ENCODE measurements at places on chromosomes 4 and X. TPM values are rescaled to one million over a fixed set of nuclear protein-coding genes. Genes with fewer than 3 reads are reported as not detected.

DNA sequence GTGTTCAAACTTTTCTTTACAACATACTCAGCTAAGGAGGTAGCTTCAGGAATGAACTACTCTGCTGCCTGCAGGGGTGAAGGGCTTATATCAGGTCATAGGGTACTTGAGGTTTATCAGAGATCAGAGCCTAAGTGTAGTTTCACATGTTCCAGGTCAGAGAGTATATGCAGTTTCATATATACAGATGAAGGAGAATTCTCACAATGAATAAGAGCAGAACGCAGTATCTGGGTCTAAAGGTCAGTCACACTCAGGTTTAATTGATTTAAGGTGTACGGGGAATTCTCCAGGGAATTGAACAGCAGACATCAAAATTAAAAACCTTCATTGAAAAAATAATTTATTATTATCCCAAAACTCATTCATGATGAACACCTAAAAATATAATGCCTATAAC, 700.6 kb downstream of the TECRL start:
- no peaks in the 10 kb centered on the region for H3K36me3 ChIP-seq
- H3K4me1 ChIP-seq: no peaks in the 10 kb centered on the region
- no peaks in the 10 kb centered on the region for H3K27me3 ChIP-seq

CACNA1F gene
- total RNA-seq: not detected

- no peak overlapping the region for H3K27ac ChIP-seq
- H3K4me1 ChIP-seq: no peaks in the 10 kb centered on the region
- no peak overlapping the region for H3K4me3 ChIP-seq
- H3K27me3 ChIP-seq: no peaks in the 10 kb centered on the region
Observed at GRCh38 chrX:153869473-153870287, 16.3 kb downstream of the L1CAM start.

GNL3L gene
- 9.7 TPM for total RNA-seq

DNA sequence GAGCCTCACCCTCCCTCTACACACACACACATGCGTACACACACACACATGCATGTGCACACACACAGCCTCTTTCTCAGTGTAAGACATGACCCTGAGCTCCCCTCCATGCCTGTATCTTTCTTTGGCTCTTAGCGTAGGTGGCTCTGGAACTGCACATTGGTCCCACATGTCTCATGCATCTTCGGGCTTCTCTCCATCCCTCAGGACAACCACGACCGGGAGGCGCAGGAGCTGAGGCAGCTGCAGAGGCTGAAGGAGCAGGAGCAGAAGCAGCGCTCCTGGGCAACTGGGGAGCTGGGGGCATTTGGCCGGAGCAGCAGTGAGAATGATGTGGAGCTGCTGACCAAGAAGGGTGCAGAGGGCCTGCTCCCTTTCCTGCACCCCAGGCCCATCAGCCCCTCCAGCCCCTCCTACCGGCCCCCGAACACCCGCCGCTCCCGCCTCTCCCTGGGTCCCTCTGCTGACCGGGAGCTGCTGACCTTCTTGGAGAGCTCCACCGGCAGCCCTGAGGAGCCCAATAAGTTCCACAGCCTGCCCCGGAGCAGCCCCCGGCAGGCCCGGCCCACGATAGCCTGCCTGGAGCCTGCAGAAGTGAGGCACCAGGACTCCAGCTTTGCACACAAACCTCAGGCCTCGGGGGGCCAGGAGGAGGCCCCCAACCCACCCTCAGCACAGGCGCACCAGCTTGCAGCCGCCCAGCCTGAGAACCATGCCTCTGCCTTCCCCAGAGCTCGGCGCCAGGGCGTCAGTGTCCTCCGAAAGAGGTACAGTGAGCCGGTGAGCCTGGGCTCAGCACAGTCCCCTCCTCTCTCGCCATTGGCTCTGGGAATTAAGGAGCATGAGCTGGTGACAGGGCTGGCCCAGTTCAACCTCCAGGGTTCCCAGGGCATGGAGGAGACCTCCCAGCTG, 38.6 kb downstream of the FHDC1 start:
- DNase-seq: no peak

ARMCX2 gene
- 3.6 TPM for total RNA-seq

GPR119 gene
- total RNA-seq: not detected

GRCh38 chr4:14539246-14539645, 463.0 kb upstream of the CPEB2 start:
- no peak overlapping the region for H3K4me3 ChIP-seq
- H3K36me3 ChIP-seq: no peaks in the 10 kb centered on the region
- DNase-seq: no peak
- H3K27me3 ChIP-seq: no peaks in the 10 kb centered on the region
- no peaks in the 10 kb centered on the region for H3K4me1 ChIP-seq

TIMP1 gene
- total RNA-seq: 85.1 TPM

- H3K27me3 ChIP-seq: no peaks in the 10 kb centered on the region
- H3K4me3 ChIP-seq: no peak overlapping the region
- H3K4me1 ChIP-seq: no peaks in the 10 kb centered on the region
- no peak overlapping the region for H3K27ac ChIP-seq
- H3K36me3 ChIP-seq: no peaks in the 10 kb centered on the region
- no peak for DNase-seq
Observed at GRCh38 chr4:155495572-155496293, 119.0 kb upstream of the MAP9 start.

- no peaks in the 10 kb centered on the region for H3K4me1 ChIP-seq
- H3K27me3 ChIP-seq: no peaks in the 10 kb centered on the region
- DNase-seq: no peak
- H3K36me3 ChIP-seq: no peaks in the 10 kb centered on the region
- H3K27ac ChIP-seq: no peak overlapping the region
Observed at GRCh38 chrX:142251202-142251601, 46.1 kb upstream of the MAGEC2 start.

PRRG3 gene
- total RNA-seq: 0.07 TPM

- H3K27me3 ChIP-seq: no peaks in the 10 kb centered on the region
- no peak for DNase-seq
- H3K27ac ChIP-seq: no peak overlapping the region
- H3K36me3 ChIP-seq: no peaks in the 10 kb centered on the region
- H3K4me1 ChIP-seq: no peaks in the 10 kb centered on the region
Observed at GRCh38 chr4:47519239-47519883, 34.3 kb downstream of the ATP10D start.

GRID2 gene
- total RNA-seq: not detected

DGKK gene
- total RNA-seq: not detected

CABS1 gene
- total RNA-seq: not detected

AWAT2 gene
- total RNA-seq: not detected

- no peaks in the 10 kb centered on the region for H3K27me3 ChIP-seq
- H3K36me3 ChIP-seq: no peaks in the 10 kb centered on the region
Observed at GRCh38 chr4:98661371-98662054, 3.1 kb upstream of the TSPAN5 start.

- peak overlapping the region; percentile 100 for H3K27ac ChIP-seq
- no peaks in the 10 kb centered on the region for H3K4me1 ChIP-seq
- peak; percentile 87 for DNase-seq
- no peaks in the 10 kb centered on the region for H3K27me3 ChIP-seq
Observed at GRCh38 chr4:1711571-1712215, 426 bp downstream of the SLBP start.

CLGN gene
- 8.5 TPM for total RNA-seq

- no peaks in the 10 kb centered on the region for H3K36me3 ChIP-seq
- H3K4me3 ChIP-seq: no peak overlapping the region
- H3K4me1 ChIP-seq: no peaks in the 10 kb centered on the region
- DNase-seq: peak; percentile 70
- H3K27ac ChIP-seq: no peak overlapping the region
Observed at GRCh38 chr4:1130316-1131186, 17.2 kb upstream of the RNF212 start.

CTAG2 gene
- not detected for total RNA-seq

KDR gene
- 13.3 TPM for total RNA-seq

DNA sequence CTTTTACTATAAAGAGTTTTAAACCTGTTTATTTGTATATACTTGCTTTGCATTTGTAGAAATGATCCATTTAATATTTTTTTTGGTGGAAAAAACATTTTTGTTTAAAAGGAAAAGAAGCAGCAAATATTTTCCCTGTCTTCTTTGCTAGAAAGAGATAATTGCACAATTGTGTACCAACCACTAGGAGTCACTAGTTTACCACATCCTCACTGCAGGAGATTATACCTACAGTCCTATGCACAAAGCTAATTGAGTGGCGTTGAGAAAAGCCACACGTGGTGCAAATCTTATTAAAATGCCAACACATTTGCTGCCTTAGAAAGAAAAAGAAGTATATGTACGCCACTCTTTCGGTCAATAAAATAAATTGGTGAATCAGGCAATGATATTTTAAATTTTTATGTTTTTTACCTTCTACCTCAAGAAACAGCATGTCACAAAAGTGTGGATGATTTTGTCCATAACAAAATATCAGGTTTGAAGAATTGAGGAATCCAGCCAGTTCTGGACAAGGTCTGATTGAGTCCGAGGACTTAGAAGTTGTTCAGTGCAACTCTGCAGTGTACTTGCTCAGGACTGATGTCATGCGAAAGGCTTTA, 102.9 kb downstream of the GRXCR1 start:
- no peak for DNase-seq
- no peak overlapping the region for H3K27ac ChIP-seq
- no peaks in the 10 kb centered on the region for H3K27me3 ChIP-seq
- H3K36me3 ChIP-seq: no peaks in the 10 kb centered on the region

GRCh38 chr4:8435656-8436121, 4.8 kb downstream of the ACOX3 start:
- no peaks in the 10 kb centered on the region for H3K27me3 ChIP-seq
- DNase-seq: no peak
- peak overlapping the region; percentile 28 for H3K4me3 ChIP-seq
- no peaks in the 10 kb centered on the region for H3K36me3 ChIP-seq

- H3K27me3 ChIP-seq: no peaks in the 10 kb centered on the region
- no peak for DNase-seq
- H3K4me1 ChIP-seq: no peaks in the 10 kb centered on the region
Observed at GRCh38 chrX:111616786-111617185, 64.2 kb upstream of the ALG13 start.

MTHFD2L gene
- total RNA-seq: 22.0 TPM

CCDC160 gene
- total RNA-seq: not detected

DNA sequence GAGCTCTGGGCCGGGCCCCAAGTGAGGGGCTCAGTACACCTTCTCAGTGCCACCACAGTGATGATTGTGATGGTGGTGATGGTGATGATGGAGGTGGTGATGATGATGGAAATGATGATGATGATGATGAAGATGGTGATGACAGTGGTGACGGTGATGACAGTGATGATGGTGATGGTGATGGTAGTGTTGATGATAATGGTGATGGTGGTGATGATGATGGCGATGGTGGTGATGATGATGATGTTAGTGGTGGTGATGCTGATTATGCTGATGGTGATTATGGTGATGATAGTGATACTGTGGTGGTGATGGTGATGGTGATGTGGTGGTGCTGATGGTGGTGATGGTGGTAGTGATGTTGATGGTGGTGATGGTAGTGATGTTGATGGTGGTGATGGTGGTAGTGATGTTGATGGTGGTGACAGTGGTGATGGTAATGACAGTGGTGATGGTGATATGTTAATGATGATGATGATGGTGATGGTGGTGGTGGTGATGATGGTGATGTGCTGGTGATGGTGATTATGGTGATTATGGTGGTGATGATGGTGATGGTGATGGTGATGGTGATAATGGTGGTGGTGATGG, 29.9 kb downstream of the HMX1 start:
- H3K27ac ChIP-seq: no peak overlapping the region
- no peaks in the 10 kb centered on the region for H3K4me1 ChIP-seq
- H3K27me3 ChIP-seq: no peaks in the 10 kb centered on the region
- peak; percentile 1 for DNase-seq
- no peak overlapping the region for H3K4me3 ChIP-seq

CFAP97 gene
- total RNA-seq: 22.8 TPM

HTN3 gene
- not detected for total RNA-seq

GRCh38 chr4:5387457-5387856, 320.9 kb downstream of the EVC2 start:
- H3K4me3 ChIP-seq: no peak overlapping the region
- no peak overlapping the region for H3K27ac ChIP-seq
- H3K27me3 ChIP-seq: no peaks in the 10 kb centered on the region
- no peaks in the 10 kb centered on the region for H3K4me1 ChIP-seq
- no peak for DNase-seq

- no peak overlapping the region for H3K27ac ChIP-seq
- no peaks in the 10 kb centered on the region for H3K36me3 ChIP-seq
- H3K27me3 ChIP-seq: no peaks in the 10 kb centered on the region
- H3K4me3 ChIP-seq: no peak overlapping the region
Observed at GRCh38 chrX:139890991-139891700, 41.7 kb downstream of the ATP11C start.

MAOB gene
- 101 TPM for total RNA-seq

- H3K27ac ChIP-seq: peak overlapping the region; percentile 70
- H3K27me3 ChIP-seq: no peaks in the 10 kb centered on the region
- H3K4me3 ChIP-seq: no peak overlapping the region
- H3K4me1 ChIP-seq: peaks cover 24% of the 10 kb centered on the region
Observed at GRCh38 chr4:128311659-128312403, 24.2 kb upstream of the PGRMC2 start.

- no peak for DNase-seq
- H3K4me3 ChIP-seq: no peak overlapping the region
- H3K27ac ChIP-seq: no peak overlapping the region
- H3K4me1 ChIP-seq: no peaks in the 10 kb centered on the region
- no peaks in the 10 kb centered on the region for H3K27me3 ChIP-seq
Observed at GRCh38 chr4:37725718-37726117, 39.5 kb upstream of the RELL1 start.

- no peaks in the 10 kb centered on the region for H3K4me1 ChIP-seq
- no peak overlapping the region for H3K4me3 ChIP-seq
Observed at GRCh38 chr4:121988950-121989349, 37.1 kb upstream of the TRPC3 start.

GRCh38 chrX:16653424-16653823, 3.5 kb downstream of the S100G start:
- peaks cover 4% of the 10 kb centered on the region for H3K27me3 ChIP-seq
- DNase-seq: no peak
- no peaks in the 10 kb centered on the region for H3K36me3 ChIP-seq

- DNase-seq: no peak
- H3K4me1 ChIP-seq: no peaks in the 10 kb centered on the region
- no peaks in the 10 kb centered on the region for H3K27me3 ChIP-seq
- H3K27ac ChIP-seq: no peak overlapping the region
- H3K4me3 ChIP-seq: no peak overlapping the region
- no peaks in the 10 kb centered on the region for H3K36me3 ChIP-seq
Observed at GRCh38 chr4:102042871-102043802, 252.6 kb downstream of the BANK1 start.

GRCh38 chrX:37753384-37753783, 26.5 kb upstream of the CYBB start:
- DNase-seq: no peak
- H3K4me3 ChIP-seq: no peak overlapping the region
- peaks cover 5% of the 10 kb centered on the region for H3K27me3 ChIP-seq
- H3K36me3 ChIP-seq: no peaks in the 10 kb centered on the region

MAGEB10 gene
- not detected for total RNA-seq

DNA sequence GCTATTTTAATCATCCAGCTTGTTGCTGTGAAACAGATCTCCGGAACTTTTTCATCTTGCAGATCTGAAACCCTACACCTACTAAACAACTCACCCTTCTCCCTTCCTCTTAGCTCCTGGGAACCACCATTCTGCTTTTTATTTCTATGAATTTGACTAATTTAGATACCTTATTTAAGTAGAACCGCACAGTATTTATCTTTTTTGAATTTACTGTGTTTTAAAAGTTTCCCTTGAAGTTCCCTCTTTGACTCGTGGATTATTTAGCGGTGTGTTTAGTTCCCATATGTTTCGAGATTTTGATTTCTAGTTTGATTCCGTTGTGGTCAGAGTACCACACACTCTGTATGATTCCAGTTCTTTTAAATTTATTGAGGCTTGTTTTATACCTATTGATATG, 44.6 kb downstream of the EIF2S3 start:
- no peaks in the 10 kb centered on the region for H3K4me1 ChIP-seq
- H3K4me3 ChIP-seq: no peak overlapping the region
- DNase-seq: no peak
- H3K27me3 ChIP-seq: no peaks in the 10 kb centered on the region
- no peak overlapping the region for H3K27ac ChIP-seq

CYTL1 gene
- total RNA-seq: not detected

Data from right lobe of liver (tissue), 6 donors.